NCI-H1436 treated with DMSO at 0.1 percent for 48 hours (cell line): ENCODE measurements at places on chromosomes 12 and 14.

- DNase-seq = no peak
Observed at GRCh38 chr12:107668320-107669098, 17.1 kb upstream of the PWP1 start.

DNA sequence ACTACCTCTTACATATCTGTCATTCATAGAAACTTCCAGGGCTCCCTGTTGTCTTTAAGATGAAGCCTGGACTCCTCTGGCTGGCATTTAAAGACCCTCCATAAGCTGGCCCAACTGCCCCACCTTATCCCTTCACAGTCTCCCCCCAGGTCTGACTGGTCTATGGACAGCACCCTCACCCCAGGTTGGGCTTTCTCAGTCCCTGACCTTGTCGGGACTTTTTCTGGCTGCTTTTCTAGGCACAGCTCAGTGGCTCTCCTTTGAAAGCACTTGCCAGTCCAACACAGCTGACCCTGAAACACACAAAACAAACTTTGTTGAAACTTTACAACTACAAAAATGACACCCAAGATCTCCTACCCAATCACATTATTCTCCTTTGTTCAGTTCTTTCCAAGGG is 13.9 kb upstream of the MYH7 start:
- DNase-seq = no peak

GRCh38 chr14:96204151-96205058 is at the start of gene BDKRB2:
Gene BDKRB2 (plus strand): TSS chr14:96204839. CDS start chr14:96237108, 32,269 bp downstream.
- DNase-seq = no peak

DNA sequence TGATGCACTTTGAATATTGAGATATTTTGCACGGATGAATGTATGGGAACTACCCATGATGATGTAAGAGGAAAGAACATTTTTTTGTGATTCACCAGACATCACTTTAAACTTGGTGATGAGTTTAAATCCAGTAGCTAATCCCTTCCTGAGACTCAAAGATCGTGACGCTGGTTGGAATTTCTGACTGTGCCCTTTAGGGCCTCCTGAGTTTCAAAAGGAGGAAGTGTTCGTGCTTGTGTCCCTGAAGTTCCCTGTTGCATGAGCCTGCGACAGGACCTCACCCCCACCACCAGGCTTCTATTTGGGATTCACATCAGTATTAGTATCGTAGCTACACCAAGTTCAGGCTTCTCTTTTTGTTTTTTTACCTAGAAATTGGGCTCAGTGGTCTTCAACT is 18.6 kb upstream of the RIN3 start:
- DNase-seq = no peak

DNA sequence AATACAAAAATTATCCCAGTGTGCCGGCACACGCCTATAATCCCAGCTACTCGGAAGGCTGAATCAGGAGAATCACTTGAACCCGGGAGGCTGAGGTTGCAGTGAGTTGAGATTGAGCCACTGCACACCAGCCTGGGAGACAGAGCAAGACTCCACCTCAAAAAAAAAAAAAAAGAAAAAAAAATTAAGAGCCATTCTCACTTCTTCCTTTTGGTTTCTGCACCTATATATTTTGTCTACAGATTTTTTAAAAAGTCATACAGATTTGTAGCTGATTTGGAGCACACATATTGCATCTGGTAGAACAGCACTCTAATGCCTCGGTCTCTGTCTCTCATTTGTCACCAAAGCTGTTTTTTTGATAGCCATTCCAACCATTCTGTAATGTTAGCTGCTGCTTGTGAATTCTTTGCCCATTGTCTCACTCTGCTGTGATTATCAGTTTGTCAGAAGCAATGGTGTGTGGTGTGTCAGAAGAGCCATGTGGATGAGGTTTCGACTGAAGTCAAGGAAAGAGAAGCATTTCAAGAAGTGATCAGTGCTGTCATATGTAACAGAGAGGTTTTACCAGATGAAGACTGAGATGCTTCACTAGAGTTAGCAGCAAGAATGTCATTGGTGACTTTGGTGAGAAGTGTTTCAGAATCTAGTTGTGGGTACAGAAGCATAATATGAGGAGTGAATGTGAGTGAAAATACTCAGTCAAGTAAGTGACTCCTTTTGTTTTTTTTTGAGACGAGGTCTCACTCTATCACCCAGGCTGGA is 8.7 kb upstream of the KTN1 start:
- no peak for DNase-seq

DNA sequence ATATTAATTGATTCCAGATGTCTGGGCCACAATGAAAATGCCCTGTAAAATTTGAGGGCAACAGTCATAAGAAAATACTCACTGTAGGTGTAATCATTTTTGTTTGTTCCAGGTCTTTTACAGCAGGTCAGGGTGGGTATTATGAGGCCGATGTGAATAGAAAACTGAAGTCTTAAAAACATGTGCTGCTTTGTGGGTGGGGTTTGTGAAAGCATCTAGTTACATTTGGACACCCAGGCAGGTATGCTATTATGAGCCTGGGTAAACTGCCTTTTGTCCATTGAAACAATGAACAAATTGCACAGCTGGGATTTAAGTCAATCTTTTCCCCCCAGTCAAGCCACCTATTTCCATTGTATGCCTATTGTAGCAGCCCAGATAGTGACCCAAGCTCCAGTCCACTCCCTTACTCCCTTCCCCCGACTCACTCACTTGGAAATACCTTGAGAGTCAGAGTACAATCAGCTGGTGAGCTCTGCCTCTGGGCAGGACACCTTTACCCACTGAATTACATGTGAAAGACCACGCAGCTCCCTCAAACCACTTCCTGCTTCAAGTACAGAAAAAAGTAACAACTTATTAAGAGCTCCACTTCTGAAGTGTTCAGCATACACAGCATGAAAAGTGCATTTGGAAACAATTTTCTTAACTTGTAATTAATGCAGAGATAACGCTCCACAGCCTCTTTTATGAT is 1.8 kb downstream of the IGF1 start:
- DNase-seq = no peak

GRCh38 chr12:5988088-5988487 is 43.0 kb upstream of the ANO2 start:
- DNase-seq = no peak

DNA sequence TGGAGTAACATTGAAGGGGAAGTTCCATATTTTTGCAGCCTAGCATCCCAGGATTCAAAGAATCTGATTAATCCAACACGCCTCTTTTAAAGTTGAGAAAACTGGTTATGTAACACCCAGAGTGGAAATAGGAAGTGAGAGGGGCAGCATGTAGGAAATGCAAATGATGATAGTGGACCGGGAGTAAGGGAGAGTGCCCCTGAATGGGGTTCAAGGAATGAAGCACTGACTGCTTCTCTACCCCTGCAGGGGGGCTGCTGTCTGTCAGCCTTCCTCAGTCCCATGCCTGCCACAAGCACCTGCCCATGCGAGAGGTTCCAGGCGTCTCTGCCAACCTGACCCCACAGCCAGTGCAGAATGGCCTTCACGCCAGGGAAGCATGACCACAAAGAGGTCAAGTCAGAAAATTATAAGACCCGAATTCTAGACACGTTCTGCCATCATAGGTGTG is 126.5 kb upstream of the CCND2 start:
- DNase-seq = no peak

GRCh38 chr14:76976240-76977005 is 52.1 kb downstream of the IRF2BPL start:
- no peak for DNase-seq
